ENCODE measurements at places on chromosomes 2 and 18.

GRCh38 chr2:215059724-215060123, 78.7 kb downstream of the ABCA12 start:
- DNase-seq: no peak

DNA sequence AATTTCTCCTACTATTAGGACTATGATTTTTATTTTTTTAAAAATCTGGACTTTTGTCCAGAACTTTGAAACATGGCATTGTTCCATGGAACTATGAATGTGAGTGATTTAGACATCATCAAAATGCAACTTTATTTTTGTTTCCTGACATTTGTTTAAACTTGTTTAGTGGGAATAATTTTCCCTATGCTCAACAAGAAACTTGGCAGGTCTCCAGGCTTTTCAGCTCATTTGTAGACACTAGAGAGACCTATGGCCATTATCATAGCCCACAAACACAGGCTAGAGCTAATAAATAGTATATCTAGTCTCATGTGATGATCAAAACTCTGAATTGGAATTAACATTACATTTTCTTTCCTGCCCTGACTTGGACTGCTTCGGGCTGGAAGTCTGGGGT, 145.1 kb upstream of the CELF4 start:
- DNase-seq: no peak

- no peak for DNase-seq
Measured at GRCh38 chr2:157420771-157421323, 23.0 kb downstream of the CYTIP start.

DNA sequence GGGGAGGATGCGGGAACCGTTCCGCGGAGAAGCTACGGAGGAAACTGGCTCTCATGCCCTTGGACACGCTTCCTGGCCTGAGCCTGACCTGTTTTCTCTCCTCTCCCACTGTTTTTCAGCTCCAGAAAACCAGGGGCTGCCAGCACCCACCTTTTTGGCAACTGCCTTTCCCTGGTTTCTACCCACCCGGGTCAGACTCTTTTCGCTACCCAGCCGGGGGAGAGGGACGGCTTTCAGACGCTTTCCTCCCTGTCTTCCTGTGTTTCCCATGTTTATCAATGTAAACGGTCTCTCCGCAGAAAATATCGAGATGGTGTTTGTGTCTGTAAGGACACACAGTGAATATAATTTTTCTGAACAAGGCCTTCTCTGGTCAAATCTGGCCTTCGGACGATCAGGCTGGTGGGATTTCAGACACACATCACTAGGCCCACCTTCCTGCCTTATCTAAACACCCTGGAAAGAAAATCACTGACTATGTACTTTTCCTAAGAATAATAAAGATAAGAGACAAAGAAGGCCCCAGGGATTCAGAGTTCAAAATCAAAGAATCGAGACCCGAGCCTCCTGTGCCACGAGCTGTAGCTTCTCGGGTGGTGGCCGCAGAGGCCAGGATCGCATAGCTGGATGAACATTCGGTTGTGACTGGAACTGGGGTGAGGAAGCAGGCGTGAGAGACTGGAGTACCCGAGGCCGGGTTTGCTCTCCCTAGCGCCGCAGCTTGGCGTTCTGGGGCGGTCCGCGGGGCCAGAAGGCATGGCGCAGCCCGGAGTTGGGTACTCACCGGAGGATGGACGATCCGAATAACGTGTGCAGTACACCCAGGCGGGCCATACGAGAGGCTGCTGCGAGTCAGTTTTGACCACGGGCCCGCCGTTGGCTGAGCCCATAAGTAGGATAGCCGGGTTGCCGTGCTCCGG, 1.7 kb downstream of the EN1 start:
- DNase-seq: no peak

GRCh38 chr2:50732796-50733195, 299.1 kb downstream of the NRXN1 start:
- DNase-seq: no peak

DNA sequence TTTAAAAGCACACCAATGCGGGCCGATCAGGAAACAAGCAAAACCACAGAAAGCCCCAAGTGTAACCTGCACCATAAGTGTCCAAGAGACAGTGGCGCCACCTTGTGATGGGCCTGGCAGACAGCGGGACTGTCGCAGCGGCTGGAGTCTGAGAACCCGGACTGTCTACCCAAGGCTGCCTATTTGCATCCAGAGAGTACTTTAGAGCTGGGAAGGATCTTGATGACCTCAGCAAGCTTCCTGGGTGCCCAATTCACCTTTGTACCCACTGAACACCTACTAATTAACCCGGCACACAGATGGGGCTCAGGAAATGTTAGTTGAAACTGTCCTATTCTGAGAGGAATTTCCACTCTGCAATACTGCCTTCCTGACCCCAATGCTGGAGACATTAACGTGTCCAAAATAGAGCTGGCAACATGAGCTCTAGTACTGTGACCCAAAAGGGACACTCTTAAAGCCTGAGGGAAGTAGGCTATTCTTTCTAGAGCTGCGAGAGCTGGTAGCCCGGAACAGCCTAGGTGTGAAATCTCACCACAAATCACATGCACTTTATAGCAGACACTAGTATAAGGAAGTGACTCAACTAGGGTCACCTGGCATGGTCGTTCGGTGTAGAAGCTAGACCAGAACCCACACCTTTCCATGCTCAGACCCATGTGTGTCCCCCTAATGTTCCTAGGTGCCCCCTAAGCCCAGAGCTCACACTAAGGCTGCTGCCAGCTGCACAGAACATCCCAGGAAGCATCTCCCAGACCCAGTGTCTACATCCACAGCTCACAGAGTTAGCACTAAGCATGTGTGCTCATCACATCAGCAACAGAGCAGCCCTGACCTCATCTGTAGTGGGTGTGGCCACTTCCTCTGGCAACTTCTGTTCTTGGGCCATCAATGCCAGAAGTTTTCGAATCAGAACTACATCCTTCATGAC, 25.4 kb downstream of the POLR1A start:
- peak; percentile 42 for DNase-seq

GRCh38 chr2:2026252-2026831, 282.0 kb upstream of the PXDN start:
- no peak for DNase-seq

DNA sequence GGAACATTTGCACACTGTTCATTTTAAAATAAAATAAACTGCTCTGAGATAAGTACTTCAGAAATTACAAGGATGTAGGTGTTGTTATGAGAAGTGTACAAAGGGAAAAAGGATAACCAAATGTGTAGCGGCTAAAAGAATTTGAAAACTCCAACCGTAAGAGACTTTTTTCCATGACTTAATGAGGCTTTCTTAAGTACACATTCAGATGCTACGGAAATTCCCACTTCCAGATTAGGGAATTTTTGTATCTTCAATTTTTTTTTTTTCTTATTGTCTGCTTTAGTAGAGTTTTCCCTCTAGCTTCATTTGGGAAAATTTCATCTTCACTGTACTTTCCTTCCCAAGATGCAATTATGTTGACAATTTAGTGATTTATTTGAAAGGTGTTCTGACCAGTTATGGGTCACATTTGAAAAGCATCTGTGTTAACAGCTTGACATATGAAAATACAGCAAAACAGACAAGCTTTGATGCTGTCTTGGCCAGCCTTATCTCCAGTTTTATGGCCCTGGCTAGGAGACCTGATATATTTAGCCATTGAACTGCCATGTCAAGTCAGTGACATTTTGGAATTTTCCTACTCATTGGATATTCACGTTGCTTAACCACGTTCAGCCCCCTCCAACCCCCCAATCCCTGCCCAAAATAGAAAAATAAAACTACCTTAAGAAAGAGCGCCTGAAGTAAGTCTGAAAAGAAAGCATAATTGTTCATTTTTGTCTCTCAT, 105.6 kb downstream of the FEZ2 start:
- no peak for DNase-seq
